Stimulated activated CD8-positive, alpha-beta memory T cell treated with anti-CD3 and anti-CD28 coated beads, Interleukin-2, amount 100 ng/mL, for 1 hour (primary cell): ENCODE measurements at places on chromosomes 1 and 21.

GRCh38 chr1:6489799-6490180, 1.7 kb downstream of the PLEKHG5 start:
- DNase-seq: peak; percentile 48

- no peak for DNase-seq
Observed at GRCh38 chr1:27074175-27074780, 61.6 kb upstream of the TENT5B start.

DNA sequence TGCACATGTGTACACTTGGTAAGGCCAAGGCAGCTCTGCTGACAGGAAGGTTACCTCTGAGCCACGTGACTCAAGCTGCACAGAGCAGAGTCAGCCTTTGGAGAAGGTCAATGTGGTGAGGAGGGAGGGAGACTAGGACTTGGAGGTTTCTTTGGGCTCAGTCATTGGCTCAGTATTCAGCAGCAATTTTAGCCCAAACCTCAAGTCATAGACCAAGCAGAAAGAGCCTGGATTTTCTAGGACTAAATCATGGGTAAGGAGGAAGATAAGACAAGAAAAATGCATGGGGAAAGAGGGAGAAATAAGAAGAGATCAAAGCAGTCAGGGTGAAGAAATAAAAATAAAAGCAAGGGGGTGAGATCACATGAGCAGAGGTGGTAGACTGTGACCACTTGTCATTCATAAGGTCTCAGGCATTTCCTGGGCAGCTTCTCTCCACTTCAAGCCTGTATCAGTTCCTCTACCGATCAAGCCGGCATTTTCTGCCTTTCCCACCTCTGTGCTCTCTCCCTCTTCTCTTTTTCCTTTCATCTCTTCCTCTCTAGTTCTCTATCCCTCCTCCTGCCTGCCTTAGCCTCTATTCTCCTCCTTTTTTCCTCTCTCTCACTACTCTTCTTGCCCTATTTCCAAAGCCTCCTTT, 51.7 kb upstream of the DUSP10 start:
- DNase-seq: no peak

- no peak for DNase-seq
Observed at GRCh38 chr1:226126824-226127569, 59.5 kb downstream of the ACBD3 start.

GRCh38 chr21:37047079-37047478, 25.8 kb downstream of the PIGP start:
- no peak for DNase-seq

- no peak for DNase-seq
Observed at GRCh38 chr1:177476676-177477075, 305.9 kb downstream of the BRINP2 start.

DNA sequence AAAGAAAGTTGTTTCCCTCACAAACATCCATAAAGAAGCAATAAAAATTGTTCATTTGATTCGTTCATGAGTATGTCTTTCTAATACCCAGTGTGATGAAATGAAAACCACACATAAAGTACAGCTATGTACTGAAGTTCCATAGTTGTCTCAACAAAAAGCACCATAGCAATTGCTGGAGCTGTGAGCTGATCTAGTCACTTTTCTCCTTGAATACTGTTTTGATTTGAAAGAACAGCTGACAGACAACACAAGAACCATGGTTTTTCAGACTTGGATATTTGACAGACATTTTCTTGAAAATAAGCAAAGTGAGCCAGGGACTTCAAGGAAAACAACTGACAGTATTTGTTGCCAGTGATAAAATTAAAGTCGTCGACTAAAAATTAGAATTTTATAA, 237.1 kb upstream of the PLD5 start:
- no peak for DNase-seq

DNA sequence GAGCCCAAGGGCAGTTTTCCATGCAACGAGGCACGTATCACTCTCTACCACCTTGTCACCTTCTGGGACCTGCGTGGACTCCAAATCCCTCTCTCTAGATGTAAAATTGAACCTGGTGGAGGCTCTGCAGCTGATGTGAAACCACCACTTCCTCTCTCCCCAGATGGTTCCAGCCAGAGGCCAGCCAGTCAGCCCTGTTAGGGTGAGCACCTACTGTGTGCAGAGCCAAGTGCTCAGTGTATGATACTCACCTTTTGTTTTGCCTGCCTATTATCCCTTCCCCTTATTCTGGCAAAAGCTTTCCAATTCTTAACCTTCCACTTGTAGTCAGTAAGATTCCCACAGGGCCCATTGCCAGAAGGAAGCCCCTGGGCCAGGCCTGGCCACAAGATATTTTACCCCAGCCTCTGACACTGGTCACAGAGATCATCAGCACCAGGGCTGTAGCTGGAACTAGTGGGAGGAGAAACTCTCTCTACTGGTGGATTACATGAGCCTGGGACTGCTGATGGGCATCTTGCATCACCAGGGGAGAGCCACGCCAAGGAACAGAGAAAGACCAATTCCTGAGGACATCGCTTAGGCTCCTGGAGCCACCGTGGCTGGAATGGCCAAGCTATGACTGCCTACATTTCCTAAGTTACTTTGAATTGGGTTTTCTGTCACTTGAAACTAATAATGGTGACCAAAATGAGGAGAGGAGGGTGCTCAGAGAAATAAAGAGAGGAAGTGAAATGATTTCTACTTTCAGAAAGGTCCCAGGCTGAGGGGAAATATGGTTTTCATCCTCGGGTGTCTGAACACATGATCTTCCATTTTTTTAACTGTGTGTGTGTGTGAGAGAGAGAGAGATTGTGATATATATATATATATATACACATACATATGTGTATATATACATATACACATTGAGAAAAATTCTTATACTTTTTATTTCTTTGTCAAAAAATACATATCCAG, 26.6 kb upstream of the RD3 start:
- DNase-seq: no peak

DNA sequence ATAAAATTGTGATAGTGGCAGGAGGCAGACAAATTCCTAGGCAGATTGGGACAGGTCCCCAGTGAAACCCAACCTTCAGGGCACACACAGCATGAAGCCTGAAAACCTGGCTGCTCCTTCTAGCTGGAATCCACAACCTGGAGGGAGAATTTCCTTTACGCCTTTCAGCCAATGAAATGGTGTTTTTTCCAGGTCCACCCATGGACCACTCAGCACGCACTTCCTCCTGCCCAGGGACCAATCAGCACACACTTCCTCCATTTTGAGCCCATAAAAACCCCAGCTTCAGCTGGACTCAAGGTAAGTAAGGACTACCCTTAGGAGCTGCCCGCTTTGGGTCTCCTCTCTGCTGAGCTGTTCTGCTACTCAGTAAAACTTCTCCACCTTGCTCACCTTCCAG, 120.1 kb downstream of the AKT3 start:
- DNase-seq: no peak

DNA sequence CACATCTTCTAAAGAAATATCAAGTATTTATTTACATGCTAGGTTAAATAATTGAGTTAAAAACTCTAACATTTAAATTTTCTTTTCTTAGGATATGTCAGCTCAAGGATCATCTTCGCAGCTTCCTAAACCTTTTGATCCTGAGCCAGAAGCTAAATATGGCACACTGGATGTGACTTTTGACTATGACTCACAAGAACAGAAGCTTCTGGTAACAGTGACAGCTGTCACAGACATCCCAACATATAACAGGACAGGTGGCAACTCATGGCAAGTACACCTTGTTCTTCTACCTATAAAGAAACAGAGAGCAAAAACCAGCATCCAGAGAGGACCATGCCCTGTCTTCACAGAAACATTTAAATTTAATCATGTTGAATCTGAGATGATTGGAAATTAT, 132.7 kb upstream of the SERTAD4 start:
- DNase-seq: no peak

- no peak for DNase-seq
Observed at GRCh38 chr1:9561429-9561828, 22.2 kb downstream of the SLC25A33 start.

GRCh38 chr21:44840771-44841170, 22.9 kb upstream of the SUMO3 start:
- DNase-seq: no peak

- DNase-seq: peak; percentile 72
Observed at GRCh38 chr1:180154325-180155181, at the start of gene QSOX1. Gene QSOX1 (plus strand): TSS chr1:180154869. CDS start chr1:180154908, 39 bp downstream.

- no peak for DNase-seq
Observed at GRCh38 chr1:7893529-7894180, 40.8 kb upstream of the UTS2 start.

DNA sequence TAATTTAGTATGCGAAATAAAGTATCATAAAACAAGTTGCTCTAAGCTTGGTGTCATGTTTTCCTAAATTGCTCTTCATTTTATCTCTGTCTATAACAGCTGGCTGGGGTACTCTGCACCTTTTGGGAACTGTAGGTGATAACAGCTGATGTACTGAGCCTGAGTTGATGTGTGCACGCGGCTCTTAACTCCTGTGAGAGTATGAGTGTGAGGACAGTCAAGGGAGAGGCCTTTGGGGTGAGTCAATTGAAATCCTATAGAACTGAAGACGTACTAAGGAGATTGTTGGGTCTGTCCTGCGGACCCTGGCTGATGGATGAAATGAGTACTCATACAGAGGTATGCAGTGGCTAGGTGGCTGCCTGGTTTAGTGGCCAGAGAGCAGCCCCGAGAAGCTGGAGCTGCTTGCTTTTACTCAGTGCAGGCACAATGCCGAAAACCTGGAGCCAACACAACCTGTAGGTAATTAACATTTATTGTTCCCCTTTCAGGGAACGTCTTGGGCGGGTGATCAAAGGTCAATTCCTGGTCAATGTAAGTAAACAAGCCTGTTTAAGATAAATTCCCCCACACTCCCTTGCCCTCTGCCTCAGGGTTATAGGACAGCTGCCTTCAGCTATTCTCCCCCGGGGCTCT, 188.5 kb downstream of the PRDM2 start:
- DNase-seq: no peak

GRCh38 chr1:168683871-168684270, 45.1 kb downstream of the DPT start:
- DNase-seq: no peak

GRCh38 chr1:97050506-97050905, 328.9 kb downstream of the PTBP2 start:
- DNase-seq: no peak

DNA sequence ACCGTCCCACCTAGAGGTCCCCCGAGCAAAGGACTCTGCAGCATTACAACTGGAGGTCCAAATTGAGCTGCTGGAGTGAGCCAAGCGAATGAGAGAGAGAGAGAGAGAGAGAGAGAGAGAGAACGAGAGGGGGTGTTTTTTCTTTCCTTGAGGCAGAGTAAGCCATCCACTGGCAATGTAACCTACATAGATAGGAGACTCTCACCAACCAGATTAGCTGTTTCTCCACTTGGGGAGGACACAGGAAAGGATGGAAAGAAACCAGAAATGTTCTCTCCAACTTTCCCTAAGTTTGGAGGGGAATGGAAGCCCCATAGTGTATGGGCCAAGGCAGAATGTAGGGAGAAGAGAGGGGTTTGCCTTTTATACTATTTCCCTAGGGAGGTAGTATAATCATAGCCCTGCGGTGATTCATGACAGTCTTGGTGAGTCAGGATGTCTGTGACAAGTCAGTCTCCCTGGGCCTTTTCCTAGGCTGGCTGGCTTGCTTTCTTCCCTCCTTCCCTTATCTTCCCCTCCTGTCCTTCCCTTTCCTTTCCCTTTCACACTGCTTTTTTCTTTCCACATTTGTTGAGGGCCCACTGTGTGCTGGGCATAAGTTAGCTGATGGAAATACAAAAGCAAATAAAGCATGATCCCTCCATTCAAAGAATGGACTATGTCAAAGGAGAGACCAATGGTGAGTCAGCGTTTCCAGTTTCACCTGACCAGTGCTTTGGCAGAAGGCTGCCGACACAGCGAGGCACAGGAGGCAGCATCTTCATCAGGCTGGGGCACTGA, 7.1 kb downstream of the FNDC7 start:
- no peak for DNase-seq

DNA sequence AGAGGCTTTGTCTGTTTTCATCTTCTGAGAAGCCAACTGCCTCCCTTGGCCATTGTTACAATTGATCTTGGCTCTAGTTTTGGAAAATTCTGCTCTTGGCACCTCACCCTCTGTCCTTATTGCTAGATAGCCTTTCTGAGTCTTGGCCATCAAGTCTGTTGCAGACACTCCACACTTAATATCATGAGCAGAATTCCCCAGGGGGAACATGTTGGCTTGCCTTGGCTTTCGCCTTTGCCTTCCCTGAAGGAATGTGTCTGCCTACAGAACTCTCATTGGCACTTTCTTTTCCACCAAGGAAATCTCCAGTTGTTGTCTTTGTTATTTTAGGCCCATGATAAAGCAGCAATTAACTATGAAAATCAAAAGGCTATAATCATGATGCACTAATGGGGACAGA, 42.7 kb upstream of the LDLRAP1 start:
- no peak for DNase-seq

DNA sequence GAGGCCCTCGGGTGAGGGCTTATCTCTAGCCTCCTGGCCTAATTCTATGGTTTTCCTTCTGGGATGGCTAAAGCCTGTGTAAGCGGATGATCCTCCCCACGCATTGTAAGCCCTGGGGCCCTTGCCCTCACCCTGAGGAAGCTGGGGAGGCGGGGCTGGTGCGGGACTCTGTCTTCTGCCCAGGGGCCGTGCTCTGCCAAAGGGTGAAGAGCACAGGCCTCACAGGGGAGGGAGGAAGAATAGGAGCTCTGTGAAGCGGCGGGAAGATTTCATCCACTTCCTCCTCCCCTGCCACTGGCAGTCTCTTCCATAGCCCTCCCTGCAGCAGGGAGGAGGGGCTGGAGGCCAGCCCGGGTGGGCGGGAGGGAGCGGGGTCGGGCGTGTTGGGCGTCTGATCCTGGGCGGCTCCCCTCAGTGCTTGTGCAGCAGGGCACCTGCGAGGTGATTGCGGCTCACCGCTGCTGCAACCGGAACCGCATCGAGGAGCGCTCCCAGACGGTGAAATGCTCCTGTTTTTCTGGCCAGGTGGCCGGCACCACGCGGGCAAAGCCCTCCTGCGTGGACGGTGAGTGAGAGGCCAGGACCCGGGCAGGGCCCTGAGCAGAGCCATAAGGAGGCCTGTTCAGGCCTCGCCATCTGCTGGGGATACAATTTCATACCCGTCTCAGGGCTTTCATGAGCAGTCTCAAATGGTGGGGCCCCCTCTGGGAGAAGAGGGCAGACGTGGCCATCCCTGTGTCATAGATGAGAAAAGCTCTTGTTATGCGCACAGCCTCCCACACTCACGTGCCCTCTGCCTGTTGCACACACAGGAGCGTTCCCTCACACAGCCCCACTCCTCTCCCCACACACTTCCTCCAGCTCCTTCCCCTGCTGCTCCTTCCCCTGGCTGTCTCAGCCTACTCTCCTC, 7.7 kb upstream of the PPM1J start:
- DNase-seq: no peak

DNA sequence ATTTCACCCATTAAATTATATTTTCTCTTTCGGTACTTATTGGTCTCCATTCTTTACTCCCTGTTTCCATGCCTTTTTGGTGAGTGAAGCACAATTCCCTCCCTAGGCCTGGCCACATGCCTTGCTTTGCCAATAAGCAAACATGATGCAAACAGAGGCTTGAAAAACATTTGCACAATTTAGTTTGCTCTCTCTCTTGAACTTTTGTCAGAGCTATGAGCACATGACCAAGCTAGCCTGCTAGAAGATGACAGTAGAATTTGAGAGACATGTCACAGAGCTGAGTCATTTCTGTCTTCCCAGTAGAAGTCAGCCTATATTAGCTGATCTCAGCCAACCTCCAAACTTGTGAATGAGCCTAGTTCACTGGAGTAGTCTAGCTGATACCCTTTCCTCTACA, 24.6 kb downstream of the ANGPTL3 start:
- no peak for DNase-seq
